ENCODE measurements at places on chromosomes 6 and 20.

- DNase-seq, result no peak
Observed at GRCh38 chr6:162630069-162630468, 97.5 kb downstream of the PRKN start.

DNA sequence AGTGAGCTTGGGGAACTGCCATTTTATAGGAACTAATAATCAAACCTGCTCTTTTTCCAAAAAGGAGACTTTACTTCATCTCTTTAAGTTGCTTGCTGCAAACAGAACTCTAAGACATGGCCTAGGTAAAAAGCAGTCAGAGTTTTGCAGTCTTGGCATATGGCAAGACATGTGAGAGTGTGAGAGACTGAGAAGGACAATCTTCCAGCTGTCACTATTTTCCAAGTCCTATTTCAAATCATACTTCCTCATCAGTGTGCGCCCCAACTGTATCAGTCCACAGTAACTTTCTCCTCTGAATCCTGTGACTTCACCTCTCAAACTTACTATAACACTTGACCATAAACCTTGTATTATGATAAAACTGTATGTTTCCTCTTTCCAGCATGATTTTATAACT lies 10.4 kb downstream of the CALHM6 start:
- no peak for DNase-seq

DNA sequence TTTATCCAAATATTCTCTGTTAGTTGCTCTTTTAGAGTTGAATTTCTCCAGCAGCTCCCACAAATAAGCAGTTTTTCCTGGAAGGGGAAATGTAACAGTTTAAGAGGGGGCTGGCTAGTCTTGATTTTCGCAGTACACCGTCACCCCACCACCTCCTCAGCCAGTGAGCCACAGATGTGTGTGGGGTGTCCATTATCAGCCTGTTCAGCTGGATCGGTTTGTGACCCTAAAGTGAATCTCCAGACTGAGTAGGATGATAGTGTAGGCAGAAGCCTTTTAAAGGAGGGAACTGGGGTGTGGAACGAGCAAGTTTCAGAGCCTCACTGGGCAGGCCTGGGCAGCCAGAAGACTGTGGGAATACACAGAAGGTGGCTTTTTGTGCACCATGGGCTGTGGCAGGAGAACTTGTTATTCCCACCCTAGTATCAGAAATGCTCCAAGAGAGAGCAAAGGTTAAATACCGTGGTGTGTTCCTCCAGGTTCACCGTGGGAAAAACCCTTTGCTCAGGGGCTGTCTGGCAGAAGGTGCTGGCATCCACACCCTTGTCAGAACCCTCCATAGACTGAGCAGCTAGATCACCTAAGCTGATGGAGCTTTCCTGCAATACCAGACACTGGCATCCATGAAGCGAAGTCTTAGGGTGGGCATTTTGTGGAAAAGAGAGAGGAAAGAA lies 230.9 kb upstream of the MOCS1 start:
- no peak for DNase-seq

GRCh38 chr6:139748353-139749146 lies 374.1 kb upstream of the CITED2 start:
- no peak for DNase-seq
